ENCODE measurements at places on chromosomes 2 and 18.

- DNase-seq: no peak
These were observed 5.6 kb upstream of the WDR7 start for GRCh38 chr18:56645415-56646016.

DNA sequence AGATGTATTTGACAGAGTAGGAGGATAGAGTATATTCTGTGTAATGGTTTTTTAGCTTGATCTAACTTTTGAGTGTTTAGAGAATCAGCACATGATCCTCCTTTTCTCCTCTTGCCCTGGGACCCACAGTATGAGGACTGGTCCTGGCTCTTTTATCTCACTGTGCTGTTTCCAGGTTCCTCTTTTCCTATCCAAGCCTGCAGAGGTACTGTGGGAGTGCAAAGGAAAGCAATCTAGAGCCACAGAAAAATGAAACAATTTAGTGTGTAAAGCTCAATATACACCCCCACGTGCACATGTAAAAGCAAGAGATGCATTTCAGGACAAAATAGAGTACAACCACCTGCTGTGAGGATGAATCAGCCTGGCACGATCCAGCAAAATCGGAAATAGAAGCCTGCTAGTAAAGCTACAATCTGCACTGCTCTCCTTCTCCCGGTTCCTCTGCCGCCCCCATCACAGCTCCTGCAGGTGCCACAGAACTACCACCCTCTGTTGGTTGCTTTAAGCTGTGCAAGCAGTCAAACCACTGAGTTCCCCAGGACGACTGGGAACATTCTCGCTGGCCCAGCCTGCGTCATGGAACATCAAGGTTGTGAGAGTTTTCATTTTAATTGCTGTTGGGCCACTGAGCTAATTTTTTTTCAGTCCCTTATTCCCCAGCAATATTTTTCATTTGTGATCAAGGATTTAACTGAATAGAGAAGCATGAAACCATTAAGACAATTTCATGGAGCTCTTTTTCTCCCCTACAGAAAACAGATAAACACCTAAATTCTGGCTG lies 47.8 kb upstream of the MAPRE3 start:
- peak; percentile 20 for DNase-seq

DNA sequence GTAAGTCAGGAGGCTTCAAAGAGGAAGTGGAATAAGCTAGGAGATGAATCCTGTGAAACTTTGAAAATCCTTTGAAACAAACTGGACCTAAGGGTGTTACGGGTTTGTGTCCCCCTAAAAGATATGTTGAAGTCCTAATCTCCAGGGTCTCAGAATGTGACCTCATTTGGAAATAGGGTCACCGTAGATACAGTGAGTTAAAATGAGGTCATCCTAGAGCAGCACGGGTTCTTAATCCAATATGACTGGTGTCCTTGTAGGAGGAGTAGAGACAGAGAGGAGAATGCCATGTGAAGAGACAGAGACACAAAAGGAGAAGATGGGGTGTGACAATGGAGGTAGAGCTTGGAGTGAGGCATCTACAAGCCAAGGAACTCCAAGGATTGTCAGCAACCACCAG lies 26.9 kb upstream of the NEB start:
- no peak for DNase-seq

GRCh38 chr2:74043345-74044329 lies 58.9 kb downstream of the TET3 start:
- no peak for DNase-seq

Measured in foreskin fibroblast (primary cell).